ENCODE measurements at places on chromosomes 12 and 14.

GRCh38 chr14:94237983-94238382, 55.1 kb downstream of the SERPINA10 start:
- no peak for DNase-seq

DNA sequence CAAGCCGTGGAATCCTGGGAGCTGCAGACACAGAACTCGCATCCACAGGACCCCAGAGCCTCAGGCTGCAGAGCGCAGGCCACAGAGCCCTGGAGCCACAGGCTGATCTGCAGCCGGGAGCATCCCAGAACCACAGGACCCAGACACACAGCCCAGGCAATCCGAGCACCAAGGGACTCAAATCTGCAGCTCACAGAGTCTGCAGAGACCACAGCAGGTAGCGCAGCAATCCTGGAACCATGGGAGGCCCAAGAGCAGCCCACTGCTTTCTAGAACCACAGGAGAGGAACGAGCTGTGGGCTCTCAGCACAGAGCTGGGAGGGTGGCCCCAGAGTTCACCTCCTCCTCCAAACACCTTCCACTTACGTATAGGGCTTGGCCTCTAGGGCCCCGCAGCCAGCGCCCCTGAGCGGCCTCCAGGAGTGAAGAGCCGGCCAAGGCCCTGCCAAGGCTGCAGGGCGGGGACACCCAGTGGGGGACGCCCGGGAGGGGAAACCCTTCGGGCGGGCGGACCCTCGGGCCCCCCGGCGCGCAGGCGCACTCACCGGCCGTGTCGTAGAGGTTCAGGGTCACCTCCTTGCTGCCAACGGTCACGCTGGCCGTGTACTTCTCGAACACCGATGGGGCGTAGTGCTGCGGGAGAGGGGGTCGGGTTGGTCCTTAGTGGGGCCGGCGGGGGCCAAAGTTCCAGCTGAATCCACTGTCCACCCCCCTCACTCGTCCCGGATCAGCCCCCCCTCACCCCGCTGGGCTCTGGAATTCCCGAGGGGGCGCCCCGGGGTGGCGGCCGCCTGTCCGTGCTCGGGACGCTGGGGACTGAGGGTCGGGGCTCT, 665 bp downstream of the RHOF start:
- DNase-seq = no peak

GRCh38 chr12:51823875-51824565, 24.5 kb downstream of the FIGNL2 start:
- DNase-seq = no peak

DNA sequence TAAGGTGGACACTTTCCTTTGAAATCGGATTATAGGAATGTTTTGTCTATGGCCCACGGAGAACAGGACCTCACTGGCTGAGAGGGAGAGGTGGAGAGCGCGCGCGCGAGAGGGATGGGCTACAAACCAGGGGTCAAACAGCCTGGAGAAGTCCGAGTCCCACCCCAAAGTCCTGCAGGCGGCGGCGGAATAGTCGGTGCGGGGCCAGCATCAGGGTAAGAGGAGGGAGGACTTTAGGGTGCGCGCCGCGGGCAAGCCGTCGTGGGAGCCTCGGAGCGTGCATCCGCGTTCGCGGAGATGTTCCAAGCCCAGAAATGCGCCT, 3.3 kb upstream of the HOXC8 start:
- DNase-seq = no peak

- no peak for DNase-seq
Observed at GRCh38 chr12:109098651-109099050, 1.3 kb downstream of the UNG start.

DNA sequence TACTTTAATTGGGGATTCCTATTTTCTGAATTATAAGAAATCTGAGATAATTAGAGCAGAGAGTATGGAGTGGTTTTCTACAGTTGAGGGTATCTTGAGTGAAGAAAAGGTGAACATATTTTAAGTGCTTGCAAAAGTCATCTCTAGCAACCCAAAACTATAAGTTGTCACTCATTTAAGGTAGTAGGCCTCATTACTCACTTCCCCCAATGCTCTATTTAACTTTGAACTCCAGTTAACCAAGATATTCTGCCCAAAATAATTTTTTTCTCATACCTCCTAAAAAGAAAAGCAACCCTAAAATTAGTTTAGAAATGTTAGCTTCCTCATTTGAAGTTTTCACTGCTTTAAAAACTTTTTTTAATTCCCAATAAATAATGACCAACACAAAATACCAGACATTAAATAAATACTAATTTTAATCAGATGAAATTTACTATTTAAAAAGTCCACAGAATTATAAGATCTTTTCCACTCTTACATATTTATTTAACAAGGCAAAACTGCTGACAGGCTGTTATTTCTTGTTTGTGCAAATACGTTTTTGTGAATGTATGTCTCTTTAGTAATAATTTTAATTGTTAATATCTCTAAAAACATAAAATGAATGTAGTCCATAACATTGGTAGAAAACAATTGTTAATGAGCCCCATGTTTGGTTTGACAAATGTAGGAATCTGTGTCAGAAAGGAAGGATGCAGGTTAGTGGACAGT, 47.8 kb downstream of the VRK1 start:
- no peak for DNase-seq

DNA sequence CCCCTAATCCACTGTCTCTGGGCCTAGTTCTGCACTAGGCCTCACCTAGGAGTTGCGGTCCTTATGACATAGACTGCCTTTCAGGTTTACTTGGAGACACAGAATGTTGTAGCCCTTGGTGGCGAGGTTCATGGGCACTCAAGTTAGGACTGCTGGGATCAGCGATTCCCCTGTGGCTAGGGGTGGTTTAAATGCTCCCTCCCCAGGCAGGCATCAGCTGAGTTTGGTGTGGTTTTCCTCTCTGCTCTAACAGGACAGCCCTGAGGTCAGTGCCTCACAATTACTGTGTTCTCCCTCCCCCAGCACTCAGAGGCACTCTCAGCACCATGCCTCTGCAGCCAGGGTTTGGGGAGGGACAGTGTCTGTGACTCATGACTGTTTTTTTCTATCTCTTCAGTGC, 22.2 kb upstream of the RDH16 start:
- no peak for DNase-seq

DNA sequence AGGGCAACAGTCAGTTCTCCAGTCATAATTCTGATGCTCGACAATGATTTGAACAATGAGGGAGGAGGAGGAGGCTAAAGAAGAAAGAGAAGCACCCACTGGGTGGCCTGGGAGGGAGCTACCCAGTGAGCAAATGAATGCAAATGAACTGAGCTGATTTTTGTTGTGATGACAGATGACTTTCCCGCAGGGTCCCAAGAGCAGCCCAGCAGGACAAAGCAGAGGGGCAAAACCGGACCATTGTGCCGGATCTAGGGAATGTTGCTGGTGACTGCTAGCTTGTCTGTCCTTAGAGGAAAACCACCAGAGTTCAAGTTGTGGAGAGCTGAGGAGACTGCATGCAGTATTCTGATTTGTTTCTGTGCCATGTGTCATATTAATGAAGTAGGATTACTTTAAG, 162.8 kb downstream of the MON2 start:
- DNase-seq = peak; percentile 29

- no peak for DNase-seq
Observed at GRCh38 chr12:86683568-86684304, 427.5 kb upstream of the MGAT4C start.

- DNase-seq = no peak
Observed at GRCh38 chr12:100675432-100675831, 101.9 kb downstream of the GAS2L3 start.

DNA sequence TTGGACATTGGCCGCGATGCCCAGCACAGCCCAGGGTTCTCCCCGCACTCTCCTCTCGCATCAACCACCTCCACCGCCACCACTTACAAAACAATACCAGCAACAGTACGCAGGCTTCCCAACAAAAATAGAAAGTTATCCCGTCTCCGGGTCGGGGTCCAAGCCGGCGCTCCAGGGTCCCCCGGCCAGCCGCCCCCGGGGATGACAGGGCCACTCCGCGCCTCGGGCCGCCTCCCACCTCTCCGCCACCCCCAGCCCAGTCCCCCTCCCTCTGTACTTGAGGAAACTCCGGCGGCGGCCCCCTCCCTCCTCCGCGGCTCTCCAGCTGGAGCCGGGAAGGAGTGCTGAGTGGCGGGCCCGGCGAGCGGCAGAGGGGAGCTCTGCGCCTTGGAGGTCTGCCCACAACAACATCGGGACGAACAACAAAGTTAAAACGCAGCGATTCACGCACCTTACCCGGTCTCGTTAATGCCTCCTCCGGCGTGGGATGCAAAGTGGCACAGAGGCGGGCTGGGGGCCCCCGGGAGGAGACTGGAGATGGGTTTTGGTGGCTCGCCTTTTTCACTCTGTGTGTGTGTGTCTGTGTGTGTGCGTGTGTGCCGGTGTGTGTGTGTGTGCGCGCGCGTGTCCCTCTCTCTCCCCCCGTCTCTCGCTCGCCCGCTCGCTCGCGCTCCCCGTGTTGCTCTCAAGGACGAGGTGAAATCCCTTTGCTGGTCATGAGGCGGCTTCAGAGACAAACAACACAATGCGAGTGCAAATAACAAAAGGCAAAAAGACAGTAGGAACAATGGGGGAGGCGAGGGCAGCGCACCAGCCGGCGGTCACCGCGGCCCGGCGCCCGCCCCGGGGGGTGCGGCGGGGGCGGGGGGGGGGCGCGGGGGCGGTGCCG, 386.8 kb downstream of the BCAT1 start:
- DNase-seq = no peak

DNA sequence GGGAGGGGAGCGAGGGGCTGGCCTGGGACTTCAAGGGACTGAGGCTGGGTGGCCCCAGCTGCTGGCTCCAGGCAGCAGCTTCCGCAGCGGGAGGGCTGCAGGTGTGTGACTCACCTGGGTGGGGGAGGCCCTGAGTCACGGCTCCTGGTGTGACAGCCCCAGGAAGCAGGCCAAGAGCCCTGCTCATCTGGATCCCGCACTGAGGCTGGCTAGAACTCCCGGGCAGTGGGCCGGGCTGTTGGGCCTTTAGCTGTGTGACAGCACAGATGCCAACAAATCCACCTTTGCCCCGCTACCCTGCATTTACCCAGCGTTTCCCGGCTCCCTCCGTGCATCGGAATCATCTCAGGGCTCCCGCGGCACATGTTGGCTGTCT, 180.0 kb upstream of the PRMT8 start:
- no peak for DNase-seq

DNA sequence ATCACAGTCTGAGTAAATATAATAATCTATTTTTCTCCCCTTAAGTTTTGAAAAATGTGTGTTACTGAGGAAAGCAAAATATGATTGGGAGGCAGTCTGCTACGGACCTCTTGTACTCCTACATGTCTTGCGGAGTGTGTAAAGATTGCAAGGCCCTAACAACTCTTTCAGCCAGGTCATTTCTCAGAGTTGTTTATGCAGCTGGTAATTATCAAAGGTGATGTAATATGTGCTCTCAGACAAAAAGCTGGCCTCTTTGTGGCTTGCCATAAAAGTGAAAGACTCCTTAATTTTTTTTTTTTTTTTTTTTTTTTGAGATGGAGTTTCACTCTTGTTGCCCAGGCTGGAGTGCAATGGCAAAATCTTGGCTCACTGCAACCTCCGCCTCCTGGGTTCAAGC, 40.5 kb upstream of the MON2 start:
- DNase-seq = no peak
